ENCODE measurements at places on chromosomes 6 and 20. TPM values are rescaled to one million over a fixed set of nuclear protein-coding genes. Genes with fewer than 3 reads are reported as not detected.

SLC32A1 gene
- 0.03 TPM for polyA plus RNA-seq

DNA sequence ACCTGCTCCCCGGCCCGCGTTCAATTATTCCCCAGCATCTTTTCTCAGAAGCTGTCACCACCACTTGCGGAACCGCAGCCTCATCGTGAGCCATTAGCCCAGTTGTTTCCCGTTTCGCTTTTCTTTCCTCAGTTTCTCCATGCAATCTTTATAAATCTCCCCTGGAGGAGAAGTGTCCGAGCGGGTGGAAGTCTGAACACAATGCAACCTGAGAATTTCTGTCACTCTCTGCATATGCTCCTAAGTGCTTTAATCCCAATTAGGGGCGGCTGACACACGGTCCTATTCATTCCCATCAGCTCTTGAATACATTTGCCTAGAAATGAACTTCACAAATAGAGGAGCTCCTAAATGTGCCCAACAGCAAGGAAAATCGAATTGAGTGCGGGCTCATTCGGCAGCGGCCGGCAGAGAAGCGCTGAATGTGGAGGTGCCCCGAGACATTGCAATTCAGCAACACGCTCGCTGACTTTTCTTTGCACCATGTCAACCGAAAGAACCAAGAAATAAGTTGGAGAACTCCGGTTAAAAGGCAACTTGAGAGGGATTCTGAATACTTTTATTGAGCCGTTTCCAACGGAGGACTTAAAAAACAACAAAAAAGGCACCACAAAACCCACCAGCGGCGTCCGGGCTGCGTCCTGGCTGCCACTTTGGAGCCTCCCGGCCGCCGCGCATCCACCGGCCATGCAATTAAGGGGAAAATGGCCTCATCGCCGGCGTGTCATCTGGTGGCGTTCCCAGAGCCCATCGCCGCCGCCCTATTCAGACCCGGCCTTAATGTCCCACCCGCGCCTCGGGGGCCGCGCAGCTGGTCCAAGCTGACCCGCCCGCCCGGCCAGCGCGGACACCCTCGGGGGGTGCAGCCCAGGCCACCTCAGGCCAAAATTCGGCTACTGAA lies 3.9 kb upstream of the PRDM13 start:
- DNase-seq: no peak

DNA sequence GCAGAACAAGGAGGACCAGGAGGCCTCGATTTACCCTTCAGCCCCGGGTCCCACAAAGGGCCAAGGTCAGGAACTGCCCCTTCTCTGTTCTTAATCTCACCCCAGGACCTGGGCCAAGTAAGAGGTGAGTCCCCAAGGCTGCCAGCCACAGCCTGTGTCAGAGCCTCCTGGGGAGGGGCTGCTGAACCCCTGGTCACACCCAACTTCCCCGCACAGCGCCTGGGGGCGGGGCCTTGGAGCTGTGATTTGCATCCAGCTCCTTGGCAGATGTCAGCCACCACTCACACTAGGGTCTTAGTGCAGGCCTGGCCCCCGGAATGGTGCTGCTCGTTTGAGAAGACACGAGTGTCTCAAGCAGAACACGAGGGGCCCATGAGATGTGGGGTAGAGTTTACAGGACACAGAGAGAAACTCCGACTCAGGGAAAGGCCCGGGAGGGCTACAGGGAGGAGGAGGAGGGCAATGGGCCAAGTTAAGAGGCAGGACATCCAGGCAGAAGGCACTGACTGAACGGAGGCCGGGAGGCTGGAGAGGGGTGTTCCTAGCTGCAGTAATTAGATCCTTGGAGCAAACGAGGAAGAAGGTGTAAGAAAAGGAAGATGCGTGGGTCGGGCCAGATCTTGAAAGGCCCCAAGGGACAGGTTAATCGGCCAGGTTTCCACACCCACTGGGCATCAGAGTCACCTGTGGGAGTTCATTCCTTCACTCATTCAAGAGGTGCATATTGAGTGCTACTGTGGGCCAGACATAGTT lies 26.9 kb downstream of the ZBP1 start:
- DNase-seq: no peak

MAFB gene
- polyA plus RNA-seq: 8.8 TPM
